ENCODE measurements at places on chromosomes 4 and X.

- DNase-seq: no peak
Observed at GRCh38 chr4:55980725-55981124, 32.0 kb downstream of the CEP135 start.

DNA sequence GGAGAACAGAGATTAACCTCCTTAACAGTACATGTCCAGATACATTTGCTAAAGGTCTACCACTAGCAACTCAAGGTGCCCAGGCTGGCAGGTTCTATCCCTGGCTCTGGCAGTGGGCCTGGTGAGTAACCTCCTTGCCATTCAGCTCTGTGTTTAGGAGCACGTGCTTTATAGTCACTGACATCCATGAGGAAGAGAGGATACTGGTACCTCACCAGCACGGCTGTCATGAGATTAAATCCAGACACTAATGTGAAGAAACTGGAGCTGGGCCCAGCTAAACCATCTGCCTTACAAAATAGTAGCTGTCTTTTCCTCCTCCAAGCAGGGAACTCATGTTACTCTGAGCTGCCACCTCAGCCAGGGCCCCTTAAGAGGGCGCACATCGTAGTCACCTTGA is 45.3 kb downstream of the GPRASP3 start:
- no peak for DNase-seq

DNA sequence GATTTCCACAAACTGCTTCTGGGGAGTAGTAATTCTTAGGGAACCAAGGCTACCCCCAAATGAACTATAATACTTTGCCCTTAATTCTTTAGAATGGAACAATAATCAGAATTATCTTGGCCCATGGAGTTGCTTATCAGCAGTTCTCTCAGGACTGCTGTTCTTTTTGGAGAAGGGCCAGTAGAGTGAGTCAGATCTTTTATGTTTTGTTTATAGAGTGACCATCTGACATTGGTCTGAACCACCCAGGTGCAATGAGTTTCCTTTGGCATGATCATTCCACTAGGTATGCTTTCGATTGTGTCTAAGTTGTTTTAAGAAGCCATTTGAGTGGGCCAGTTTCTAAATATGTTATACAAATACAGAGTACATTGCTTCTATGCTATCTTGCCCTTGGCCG is 31.8 kb downstream of the PRRG1 start:
- no peak for DNase-seq

- no peak for DNase-seq
Observed at GRCh38 chr4:189374176-189374575, 566.5 kb upstream of the FRG1 start.

DNA sequence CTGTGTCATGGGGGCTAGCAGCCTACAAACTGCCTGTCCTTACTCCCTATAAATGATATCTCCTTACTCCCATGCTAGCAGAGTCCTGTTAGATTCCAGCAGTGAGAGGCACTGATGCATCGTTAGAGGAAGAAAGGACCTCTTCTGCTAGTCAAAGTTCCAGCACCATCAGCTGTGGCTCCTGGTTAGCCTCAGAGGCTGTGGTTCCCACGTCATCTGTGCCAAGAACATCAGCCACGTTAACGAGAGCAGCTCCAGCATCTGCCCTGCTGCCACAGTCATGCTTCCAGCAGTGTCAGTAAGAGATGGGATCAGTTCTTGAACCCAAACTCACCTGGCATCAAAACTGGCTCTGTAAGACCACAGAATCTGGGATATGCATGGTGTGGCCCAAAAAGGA is 88.5 kb downstream of the SLC2A9 start:
- DNase-seq: no peak

DNA sequence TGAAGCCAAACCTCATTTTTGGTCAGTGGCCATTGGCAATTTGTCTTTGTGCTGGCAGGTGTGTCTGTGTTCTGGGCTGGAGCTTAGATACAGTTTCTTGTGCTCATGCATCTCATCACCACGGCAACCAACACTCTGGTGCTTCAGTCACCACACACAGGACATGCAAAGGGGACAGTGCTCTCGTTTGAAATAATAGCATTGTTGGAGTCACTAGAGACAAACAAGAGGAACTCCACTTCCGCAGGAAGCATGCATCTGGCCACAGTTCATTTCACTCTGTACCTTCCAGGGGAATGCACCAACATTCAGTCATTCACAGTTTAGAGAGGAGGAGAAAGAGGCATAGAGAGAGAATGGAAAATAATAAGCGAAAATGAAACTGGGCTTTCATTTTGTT is 267.4 kb downstream of the ANK2 start:
- DNase-seq: no peak

All from liver (tissue), 10 donors.